ENCODE measurements at places on chromosomes 7 and 10.

GRCh38 chr10:120657371-120657770 lies 193.8 kb upstream of the WDR11 start:
- H3K4me3 ChIP-seq, result no peak overlapping the region
- H3K27me3 ChIP-seq, result no peaks in the 10 kb centered on the region
- DNase-seq, result no peak
- H3K4me1 ChIP-seq, result no peaks in the 10 kb centered on the region
- no peaks in the 10 kb centered on the region for H3K36me3 ChIP-seq

- DNase-seq, result no peak
- H3K4me3 ChIP-seq, result no peak overlapping the region
- H3K4me1 ChIP-seq, result no peaks in the 10 kb centered on the region
- no peaks in the 10 kb centered on the region for H3K36me3 ChIP-seq
Observed at GRCh38 chr7:135282561-135283254, 49.1 kb downstream of the STRA8 start.

DNA sequence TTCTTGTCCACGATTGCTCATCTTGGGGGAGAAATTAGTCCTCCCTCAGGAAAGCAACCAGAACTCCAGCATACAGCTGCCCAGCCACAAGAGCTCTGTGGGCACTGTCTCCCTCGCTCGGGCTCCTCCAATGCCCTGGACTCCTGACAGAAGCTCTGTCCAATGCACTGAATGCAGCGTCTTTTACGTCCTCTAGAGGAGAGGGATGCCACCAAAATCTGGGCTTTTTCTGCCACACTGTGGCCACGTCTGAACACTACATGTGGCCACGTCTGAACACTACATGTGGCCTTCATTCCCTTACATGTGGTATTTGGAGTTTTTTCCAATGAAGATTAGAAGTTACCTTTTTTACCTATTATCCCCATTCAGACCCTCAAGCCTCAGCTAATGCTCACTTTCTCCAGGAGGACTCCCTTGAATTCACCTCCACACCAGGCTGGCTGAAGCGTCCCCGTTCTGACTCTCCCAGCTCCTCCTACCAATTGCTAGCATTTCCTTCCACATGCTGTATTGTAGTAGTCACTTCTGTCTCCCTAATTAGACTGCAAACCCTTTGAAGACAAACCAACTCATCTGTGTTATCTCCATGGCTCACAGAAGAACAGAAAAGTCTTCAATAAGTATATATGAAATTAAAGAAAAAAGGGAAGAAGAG lies 134.3 kb upstream of the PDE1C start:
- H3K4me3 ChIP-seq, result peak overlapping the region; percentile 46
- no peak overlapping the region for H3K27ac ChIP-seq
- no peaks in the 10 kb centered on the region for H3K4me1 ChIP-seq
- H3K36me3 ChIP-seq, result no peaks in the 10 kb centered on the region
- no peaks in the 10 kb centered on the region for H3K27me3 ChIP-seq
- DNase-seq, result no peak

GRCh38 chr7:108007261-108007660 lies 4.3 kb upstream of the LAMB1 start:
- no peaks in the 10 kb centered on the region for H3K36me3 ChIP-seq
- no peak overlapping the region for H3K27ac ChIP-seq
- H3K27me3 ChIP-seq, result no peaks in the 10 kb centered on the region
- DNase-seq, result no peak
- H3K4me3 ChIP-seq, result no peak overlapping the region

GRCh38 chr10:84039957-84040356 lies 99.4 kb upstream of the GHITM start:
- no peak overlapping the region for H3K4me3 ChIP-seq
- no peaks in the 10 kb centered on the region for H3K27me3 ChIP-seq
- no peaks in the 10 kb centered on the region for H3K36me3 ChIP-seq
- no peaks in the 10 kb centered on the region for H3K4me1 ChIP-seq

DNA sequence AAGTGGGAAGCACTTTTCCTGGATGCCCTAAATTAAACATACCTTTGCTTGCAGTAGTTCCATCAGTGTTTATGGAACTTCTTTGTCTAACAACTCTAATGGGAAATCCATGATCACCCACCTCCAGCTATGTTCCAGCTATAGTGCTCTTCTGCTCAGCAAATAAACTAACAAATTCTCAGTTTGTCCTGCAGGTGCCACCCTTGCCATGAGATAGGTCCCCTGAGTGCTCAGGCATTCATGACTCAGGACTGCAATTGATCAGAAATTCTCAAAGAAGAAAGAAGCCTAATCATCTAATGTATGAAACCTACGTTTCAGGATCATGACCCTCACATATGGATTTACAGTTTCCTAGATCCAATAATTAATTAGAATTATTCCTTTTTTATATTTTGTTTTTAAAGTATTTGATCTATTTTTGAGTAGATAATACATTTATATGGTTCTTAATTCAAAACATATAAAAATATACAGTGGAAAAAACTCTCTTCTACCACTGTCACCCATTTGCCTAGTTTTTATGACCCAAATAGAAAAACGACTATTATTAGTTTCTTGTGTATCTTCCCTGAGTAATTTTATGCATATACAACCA lies 48.7 kb upstream of the DYNC1I1 start:
- H3K36me3 ChIP-seq, result no peaks in the 10 kb centered on the region
- H3K27ac ChIP-seq, result no peak overlapping the region
- DNase-seq, result no peak
- no peaks in the 10 kb centered on the region for H3K27me3 ChIP-seq

GRCh38 chr7:136709876-136710275 lies 158.6 kb upstream of the CHRM2 start:
- no peaks in the 10 kb centered on the region for H3K36me3 ChIP-seq
- H3K4me1 ChIP-seq, result no peaks in the 10 kb centered on the region
- no peak overlapping the region for H3K4me3 ChIP-seq
- DNase-seq, result no peak
- H3K27ac ChIP-seq, result no peak overlapping the region

GRCh38 chr10:110827410-110827809 lies 44.3 kb upstream of the PDCD4 start:
- no peak overlapping the region for H3K4me3 ChIP-seq
- peak overlapping the region; percentile 76 for H3K27ac ChIP-seq
- peaks cover 9% of the 10 kb centered on the region for H3K36me3 ChIP-seq
- DNase-seq, result no peak
- peaks cover 31% of the 10 kb centered on the region for H3K4me1 ChIP-seq

DNA sequence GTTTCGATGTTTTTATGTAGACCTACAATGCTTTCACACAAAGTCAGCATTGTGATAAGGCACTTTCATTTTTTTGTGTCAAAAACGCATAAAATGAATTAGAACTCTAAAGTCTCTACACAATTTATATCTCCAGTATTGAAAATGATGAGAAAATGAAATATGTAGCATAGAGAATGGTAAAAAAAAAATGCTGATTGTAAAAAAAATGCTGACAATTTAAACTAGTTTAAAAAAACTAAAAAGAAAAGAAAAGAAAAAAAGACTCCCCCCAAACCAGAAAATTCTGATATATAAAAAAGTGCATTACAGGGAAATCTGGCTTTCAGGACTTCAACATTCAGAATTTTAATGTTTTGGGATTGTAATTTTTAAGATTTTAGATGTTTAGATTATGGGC lies 148.1 kb downstream of the FZD1 start:
- no peak overlapping the region for H3K4me3 ChIP-seq
- H3K36me3 ChIP-seq, result no peaks in the 10 kb centered on the region
- no peak overlapping the region for H3K27ac ChIP-seq
- no peak for DNase-seq
- no peaks in the 10 kb centered on the region for H3K27me3 ChIP-seq

DNA sequence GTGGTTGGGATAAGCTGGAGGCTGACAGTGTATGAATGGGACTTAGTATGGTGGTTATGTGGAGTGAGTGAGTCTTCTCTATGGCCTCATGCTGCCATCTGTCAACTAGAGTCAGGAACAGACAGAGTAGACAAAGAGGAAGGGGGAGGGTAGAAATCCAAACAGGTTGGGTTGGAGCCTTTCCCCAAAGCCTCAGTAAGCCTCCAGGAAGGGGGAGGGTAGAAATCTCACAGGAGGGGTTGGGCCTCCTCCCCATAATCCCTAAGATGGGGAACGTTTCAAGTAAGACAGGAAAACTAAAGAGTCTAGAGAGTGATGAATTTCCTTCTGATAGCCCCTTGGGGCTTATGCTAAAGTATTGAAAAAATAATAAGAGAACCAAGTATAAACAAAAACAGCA lies 2.0 kb upstream of the AKR1B15 start:
- no peaks in the 10 kb centered on the region for H3K27me3 ChIP-seq
- H3K36me3 ChIP-seq, result no peaks in the 10 kb centered on the region
- no peak overlapping the region for H3K27ac ChIP-seq
- no peak for DNase-seq
- no peaks in the 10 kb centered on the region for H3K4me1 ChIP-seq
- H3K4me3 ChIP-seq, result no peak overlapping the region

- H3K4me1 ChIP-seq, result no peaks in the 10 kb centered on the region
- H3K27me3 ChIP-seq, result no peaks in the 10 kb centered on the region
- no peaks in the 10 kb centered on the region for H3K36me3 ChIP-seq
- H3K27ac ChIP-seq, result no peak overlapping the region
- DNase-seq, result no peak
Observed at GRCh38 chr7:51233374-51233773, 83.2 kb downstream of the COBL start.

DNA sequence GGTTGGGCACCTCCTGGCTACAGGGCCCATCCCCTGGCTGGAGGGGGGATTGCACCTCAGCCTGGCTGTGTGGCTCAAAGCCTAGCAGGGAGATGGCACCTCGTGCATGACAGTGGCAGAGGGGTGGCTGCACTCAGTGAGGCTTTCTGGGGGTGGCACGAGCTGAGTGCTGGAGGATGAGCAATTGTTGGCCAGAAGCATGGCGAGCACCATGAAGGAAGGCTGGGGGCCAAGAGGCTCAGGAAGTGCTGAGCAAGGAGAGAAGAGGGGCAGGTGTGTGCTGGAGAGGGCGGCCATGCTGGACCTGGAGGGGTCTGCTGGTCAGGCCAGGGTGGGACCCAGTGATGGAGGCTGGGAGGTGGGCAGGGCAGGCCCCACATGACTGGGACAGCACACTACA lies 65.4 kb downstream of the TCERG1L start:
- H3K4me3 ChIP-seq, result no peak overlapping the region
- no peaks in the 10 kb centered on the region for H3K4me1 ChIP-seq
- no peak for DNase-seq
- H3K27ac ChIP-seq, result no peak overlapping the region

GRCh38 chr10:132959559-132959961 lies 17.2 kb upstream of the CFAP46 start:
- no peaks in the 10 kb centered on the region for H3K36me3 ChIP-seq
- no peak overlapping the region for H3K4me3 ChIP-seq
- no peak overlapping the region for H3K27ac ChIP-seq
- H3K27me3 ChIP-seq, result no peaks in the 10 kb centered on the region
- no peaks in the 10 kb centered on the region for H3K4me1 ChIP-seq

GRCh38 chr10:75099952-75100763 lies 11.3 kb upstream of the SAMD8 start:
- DNase-seq, result peak; percentile 82
- no peak overlapping the region for H3K4me3 ChIP-seq
- H3K27ac ChIP-seq, result no peak overlapping the region
- H3K4me1 ChIP-seq, result no peaks in the 10 kb centered on the region
- no peaks in the 10 kb centered on the region for H3K27me3 ChIP-seq

GRCh38 chr7:117755136-117755535 lies 118.1 kb downstream of the CTTNBP2 start:
- H3K4me1 ChIP-seq, result no peaks in the 10 kb centered on the region
- H3K4me3 ChIP-seq, result no peak overlapping the region
- no peak overlapping the region for H3K27ac ChIP-seq
- DNase-seq, result no peak

- DNase-seq, result no peak
- no peak overlapping the region for H3K27ac ChIP-seq
- no peaks in the 10 kb centered on the region for H3K27me3 ChIP-seq
Observed at GRCh38 chr10:122992031-122992585, 11.9 kb downstream of the PSTK start.

GRCh38 chr10:11898372-11899066 lies 75.4 kb downstream of the PROSER2 start:
- DNase-seq, result no peak
- no peak overlapping the region for H3K27ac ChIP-seq
- H3K4me1 ChIP-seq, result no peaks in the 10 kb centered on the region
- no peaks in the 10 kb centered on the region for H3K27me3 ChIP-seq

- no peak overlapping the region for H3K27ac ChIP-seq
- no peaks in the 10 kb centered on the region for H3K36me3 ChIP-seq
- no peaks in the 10 kb centered on the region for H3K27me3 ChIP-seq
- no peaks in the 10 kb centered on the region for H3K4me1 ChIP-seq
Observed at GRCh38 chr7:92722541-92722940, 113.8 kb downstream of the CDK6 start.

GRCh38 chr7:121382473-121382872 lies 13.6 kb downstream of the FAM3C start:
- H3K27me3 ChIP-seq, result no peaks in the 10 kb centered on the region
- no peak overlapping the region for H3K27ac ChIP-seq
- no peak overlapping the region for H3K4me3 ChIP-seq
- no peaks in the 10 kb centered on the region for H3K4me1 ChIP-seq

DNA sequence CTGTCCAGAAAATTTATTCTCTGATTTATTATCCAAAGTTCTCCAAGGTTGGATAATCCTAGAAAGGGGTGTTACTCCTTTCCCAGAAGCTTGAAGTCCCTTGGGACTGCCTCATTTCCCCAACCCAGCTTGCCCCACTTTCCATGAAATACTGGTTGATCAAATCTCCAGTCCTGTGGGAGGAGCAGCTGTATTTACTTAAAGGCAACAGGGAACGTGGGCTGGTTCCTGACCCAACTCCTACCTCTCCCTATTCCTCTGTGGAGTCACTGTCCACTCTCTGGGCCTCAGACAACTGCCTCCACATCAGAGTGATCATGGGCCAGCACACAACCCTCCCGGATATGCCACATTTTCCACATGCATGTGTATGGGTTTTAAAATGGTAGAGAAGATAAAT lies 166.2 kb upstream of the PRR15 start:
- H3K27ac ChIP-seq, result no peak overlapping the region
- no peaks in the 10 kb centered on the region for H3K36me3 ChIP-seq
- no peaks in the 10 kb centered on the region for H3K4me1 ChIP-seq
- no peak for DNase-seq
- H3K4me3 ChIP-seq, result no peak overlapping the region

DNA sequence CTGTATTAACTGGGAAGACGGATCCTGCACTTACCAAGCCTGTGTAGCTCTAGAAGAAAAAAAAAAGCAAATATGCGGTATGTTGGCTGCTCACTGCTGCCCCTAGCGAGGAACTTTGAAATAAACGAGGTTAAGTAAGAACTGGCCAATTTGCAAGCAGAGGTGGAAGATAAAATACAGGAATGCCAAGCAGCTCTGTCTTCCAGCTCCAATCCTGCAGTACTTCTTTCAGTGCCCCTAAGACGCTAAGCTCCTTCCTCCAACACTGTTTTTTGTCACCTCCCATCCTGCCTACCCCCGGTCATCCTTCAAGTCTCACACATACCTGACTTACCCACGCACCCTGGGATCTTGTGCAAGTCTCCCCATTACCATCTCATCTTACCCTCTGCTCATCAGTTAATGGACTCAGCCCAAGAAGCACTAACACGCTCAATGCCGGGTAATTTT lies 809 bp downstream of the C10orf143 start:
- no peaks in the 10 kb centered on the region for H3K27me3 ChIP-seq
- peak overlapping the region; percentile 85 for H3K4me3 ChIP-seq
- peak overlapping the region; percentile 92 for H3K27ac ChIP-seq
- peaks cover 16% of the 10 kb centered on the region for H3K4me1 ChIP-seq
